ENCODE measurements at places on chromosomes 3 and 15.

DNA sequence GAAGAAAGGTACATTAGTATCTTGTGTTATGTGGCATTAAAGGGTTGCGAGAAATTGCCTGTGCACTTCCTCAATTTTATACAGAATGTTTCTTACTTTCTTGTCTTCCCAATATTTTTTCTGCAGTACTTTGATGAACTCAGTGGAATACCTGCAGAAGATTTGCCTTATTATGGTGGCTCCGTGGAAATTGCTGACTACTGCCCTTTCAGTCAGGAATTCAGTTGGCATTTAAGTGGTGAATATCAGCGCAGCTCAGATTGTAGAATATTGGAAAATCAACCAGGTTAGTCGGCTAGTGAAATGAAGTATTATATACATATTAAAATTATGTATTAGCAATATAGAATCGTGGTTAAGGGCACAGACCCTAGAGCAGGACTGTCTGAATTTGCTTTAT is 61.3 kb downstream of the LMLN start:
- no peak for DNase-seq

DNA sequence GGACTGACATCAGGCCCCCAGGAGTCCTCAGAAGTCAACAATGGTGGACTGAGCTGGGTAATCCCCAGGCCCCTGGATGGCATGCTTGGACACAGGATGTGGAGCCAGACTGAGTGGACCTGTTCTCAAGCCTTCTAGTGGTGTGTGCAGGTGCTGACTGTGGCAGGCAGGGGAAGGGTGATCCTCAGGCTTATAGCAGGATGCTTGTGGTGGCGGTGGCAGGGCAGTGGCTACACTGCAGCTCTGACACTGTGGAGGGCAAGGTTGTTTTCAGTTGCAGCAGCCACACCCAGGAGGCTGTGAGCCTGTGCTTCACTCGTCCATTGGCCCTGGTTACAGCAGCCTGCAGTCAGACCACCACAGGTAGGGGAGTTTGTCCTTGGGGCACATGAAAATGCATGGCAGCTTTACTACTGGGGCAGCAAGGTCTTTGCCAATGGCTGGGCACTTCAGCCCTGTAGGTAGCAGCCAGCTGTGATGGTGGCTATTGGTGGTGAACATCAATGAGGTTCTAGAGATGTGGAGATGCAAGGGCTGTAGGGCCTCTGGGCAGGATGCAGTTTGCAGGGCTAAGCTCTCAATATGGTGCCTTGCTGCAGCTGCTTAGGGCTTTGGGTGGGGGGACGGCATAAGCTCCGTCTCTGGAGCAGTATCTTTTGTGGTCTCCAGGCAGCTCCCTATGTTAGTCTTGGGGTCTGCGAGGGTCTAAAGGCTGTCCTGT is 17.5 kb upstream of the MYO5A start:
- no peak for DNase-seq

GRCh38 chr15:88894819-88895767 is at the start of gene HAPLN3:
HAPLN3 (minus strand) TSS chr15:88895544; CDS start chr15:88887298, 8,246 bp downstream.
- no peak for DNase-seq

GRCh38 chr3:3082234-3082924 is 27.8 kb downstream of the IL5RA start:
- DNase-seq = no peak

DNA sequence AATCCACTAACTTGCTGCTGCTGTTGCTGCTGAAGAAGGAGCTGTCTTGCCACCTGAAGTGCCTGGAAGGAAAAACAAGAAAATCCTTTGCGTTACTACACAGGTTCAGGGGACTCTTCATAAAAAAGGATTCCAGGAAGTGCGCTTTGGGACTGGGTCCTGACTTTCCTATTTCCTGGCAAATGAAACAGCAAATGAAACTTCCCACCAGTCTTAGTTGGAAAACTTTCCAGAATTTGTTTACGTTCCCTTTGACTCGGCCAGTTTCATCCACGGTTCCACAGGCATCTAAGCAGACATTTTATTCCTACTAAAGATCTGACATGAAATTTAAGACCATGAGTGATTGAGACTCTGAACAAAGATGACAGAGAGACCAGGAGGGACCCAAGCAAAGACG is 471.0 kb downstream of the FOXP1 start:
- no peak for DNase-seq

GRCh38 chr15:76293361-76293760 is 17.9 kb downstream of the ETFA start:
- no peak for DNase-seq

GRCh38 chr3:69671082-69671952 is 67.9 kb upstream of the MITF start:
- DNase-seq = no peak

- DNase-seq = no peak
Measured at GRCh38 chr3:194554473-194555123, 67.8 kb upstream of the ATP13A3 start.

- no peak for DNase-seq
Measured at GRCh38 chr15:36284911-36285310, 294.5 kb upstream of the CDIN1 start.

- no peak for DNase-seq
Measured at GRCh38 chr3:127214975-127215374, 22.0 kb downstream of the PRR23E start.

- no peak for DNase-seq
Measured at GRCh38 chr3:26292780-26293179, 329.8 kb upstream of the LRRC3B start.

DNA sequence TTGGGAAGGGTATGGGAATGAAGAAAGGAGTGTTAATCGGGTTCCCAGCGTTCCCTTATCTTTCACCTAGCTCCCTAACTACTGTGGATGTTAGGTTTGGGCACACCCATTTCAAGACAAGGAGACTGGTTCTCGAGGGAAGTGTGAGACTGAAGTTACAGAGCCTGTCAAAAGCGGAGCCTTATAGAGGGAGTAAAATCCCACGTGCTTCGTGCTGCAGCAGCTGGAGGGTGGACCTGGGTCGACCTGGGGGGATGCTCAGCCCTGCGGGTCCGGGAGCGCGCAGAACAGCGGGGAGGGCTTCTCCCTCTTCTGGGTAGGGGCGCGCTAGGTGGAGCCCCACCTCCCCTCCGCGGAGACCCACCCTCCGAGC is 314 bp upstream of the TMED3 start:
- DNase-seq = no peak

DNA sequence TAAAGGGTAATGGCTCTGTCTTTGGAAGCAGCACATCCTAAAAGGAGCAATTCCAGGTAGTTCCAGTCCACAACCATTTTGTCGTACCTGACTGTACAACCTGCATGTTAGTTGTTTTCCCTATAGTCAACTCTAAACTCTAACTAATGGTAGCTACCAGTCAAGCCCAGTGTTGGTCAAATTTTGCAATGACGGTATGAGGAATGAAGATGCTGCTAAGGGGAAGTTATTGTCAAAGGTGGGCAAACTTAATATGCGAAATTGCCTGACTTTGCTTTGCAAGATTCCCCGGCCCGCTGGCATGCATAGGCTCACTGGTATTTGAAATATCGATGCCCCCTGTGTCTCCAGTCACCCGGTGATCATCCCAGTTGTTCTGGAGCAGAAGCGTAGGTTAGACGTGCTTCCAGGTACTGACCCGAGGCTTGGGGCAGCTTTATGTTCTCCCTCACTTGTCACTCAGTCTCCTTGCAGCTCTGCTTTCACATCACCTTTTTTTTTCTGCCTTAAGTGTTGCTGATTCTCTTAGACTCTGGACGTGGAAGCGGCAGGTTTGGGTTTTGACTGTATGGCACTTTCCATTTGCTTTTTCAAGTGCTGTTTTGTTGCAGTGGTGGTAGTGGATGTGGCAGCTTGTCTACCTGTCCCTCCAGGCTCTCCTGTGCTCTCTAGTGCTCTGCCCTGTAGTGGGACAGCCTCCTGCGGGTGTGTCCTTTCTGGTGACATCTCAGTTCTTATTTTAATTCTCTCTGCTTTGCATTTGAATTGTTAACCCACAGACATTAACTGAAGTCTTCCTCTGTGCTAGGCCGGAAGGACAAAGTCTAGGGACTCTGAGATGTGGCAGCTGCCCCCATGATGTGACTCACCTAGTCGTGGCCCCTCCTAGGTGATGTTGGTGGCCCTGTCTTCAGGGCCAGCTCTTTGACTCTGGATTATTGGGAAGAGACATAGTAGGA is 95.8 kb upstream of the UMPS start:
- DNase-seq = no peak

DNA sequence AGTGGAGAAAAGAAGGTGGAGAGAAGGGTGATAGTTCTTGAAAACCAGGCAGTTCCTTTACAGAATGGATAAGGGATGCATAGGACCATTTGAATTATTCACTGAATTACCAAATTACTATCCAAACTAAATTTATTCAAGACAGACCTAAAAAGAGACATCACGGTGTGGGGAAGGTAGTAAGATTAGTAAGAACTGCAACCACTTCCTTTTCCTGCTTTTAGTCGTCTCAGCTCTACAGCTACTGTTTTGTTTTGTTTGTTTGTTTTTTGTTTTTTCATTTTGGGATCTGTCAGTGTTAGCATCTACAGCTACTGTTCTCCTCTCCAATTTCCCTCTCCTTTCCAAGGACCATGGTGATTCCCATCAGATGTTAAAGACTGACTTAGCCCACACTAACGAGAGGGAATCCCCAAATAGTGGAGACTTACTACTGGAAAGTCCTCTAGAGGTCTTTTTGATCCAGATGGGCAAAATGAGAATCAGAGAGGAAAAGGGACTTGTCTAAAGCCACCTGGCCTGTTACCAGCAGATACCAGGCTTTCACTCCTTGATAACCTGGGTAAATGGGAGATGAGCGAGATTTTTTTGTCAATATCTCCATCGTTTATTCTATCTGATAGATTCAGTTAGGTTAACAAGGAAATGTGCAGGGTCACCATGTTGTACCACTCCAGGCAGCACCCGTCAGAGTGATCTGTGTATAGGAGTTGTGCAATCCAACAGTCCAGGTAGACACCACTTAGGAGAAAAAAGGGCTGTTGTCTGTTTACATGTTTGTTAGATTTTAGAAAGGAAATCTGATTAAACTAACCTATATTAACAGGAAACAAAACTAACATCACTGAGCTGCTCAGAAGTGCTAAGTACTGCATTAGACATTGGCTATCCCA is 6.0 kb downstream of the HCLS1 start:
- no peak for DNase-seq

- no peak for DNase-seq
Measured at GRCh38 chr3:4812591-4812990, 166.6 kb upstream of the BHLHE40 start.

- no peak for DNase-seq
Measured at GRCh38 chr3:59313365-59313764, 263.5 kb upstream of the CFAP20DC start.

DNA sequence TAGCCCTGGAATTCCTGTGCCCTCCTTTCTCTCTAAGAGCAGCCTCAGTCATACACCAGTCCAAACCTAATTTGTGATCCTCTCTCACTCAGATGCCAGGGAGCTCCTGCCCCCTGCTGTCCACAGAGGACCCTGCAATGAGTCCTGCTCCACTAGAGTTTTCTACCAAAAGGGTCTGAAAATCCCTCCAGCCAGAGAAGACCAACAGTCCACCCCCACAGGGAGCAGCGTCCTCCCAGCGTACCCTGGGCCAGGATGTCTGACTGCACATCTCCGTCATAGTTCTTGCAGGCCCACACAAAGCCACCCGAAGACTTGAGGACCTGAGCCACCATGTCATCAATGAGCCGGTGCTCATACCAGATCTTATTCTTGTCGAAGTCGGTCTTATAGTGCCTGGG is 15.4 kb downstream of the IDH2 start:
- DNase-seq = no peak

DNA sequence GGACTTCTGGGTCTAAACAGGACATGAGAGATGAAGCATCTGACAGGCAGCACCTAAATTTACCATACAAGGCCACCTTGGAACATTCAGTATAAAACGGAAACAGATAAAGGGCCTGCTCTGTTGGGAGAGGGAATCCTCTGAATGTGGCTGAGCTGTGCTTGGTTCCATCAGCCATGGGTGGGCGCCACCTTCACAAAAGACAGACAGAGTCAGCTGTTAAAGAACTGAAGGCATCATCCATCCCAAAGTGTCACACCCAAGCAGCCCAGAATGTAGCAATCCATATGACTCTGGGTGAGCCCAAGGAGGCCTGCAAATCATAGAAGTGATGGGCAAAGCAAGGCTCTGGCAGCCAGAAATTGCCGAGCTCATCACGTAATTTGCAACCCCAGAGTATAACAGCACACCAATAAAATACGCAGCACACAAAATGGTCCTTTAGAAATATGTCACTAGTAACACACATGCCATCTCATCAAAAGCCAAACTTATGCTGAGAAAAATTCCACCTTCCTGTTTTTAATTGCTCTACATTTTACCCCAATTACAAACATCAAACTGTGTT is 24.8 kb upstream of the RBP1 start:
- no peak for DNase-seq

DNA sequence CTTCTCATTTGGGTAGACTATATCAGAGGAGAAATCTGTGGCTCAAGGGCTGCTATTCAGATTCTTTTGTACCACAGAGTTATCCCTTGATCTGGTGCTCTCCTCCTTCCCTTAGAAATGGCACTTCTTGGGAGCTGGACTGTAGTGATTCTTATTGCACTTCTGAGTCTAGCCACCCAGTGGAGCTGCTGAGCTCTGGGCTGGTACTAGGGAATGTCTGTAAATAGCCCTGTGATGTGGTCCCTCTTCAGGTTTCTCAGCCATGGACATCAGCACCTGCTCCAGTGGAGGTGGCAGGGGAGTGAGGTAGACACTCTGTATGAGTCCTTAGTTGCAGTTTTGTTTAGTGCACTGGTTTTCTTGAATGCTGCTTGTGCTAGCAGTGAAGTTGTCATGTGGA is 1292.6 kb downstream of the SI start:
- no peak for DNase-seq

DNA sequence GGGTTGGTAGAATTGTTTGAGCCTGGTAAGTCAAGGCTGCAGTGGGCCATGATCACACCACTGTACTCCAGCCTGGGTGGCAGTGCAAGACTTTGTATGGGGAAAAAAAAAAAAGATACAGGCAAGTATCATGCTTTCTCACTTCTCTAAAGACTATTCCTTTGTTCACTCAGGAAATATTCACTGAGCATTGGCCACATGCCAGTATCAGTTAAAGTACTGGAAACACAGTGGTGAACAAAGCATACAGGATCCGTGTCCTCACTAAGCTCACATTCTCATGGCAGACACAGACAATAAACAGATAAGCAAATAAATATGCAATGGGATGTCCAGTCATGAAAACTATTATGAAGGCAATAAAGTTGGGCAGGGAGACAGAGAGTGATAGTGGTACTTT is 5.1 kb upstream of the MTHFS start:
- no peak for DNase-seq

GRCh38 chr15:91939403-91939831 is 85.9 kb downstream of the SLCO3A1 start:
- no peak for DNase-seq
